Spleen (tissue), 13 donors: ENCODE measurements at places on chromosomes 1 and 21.

DNA sequence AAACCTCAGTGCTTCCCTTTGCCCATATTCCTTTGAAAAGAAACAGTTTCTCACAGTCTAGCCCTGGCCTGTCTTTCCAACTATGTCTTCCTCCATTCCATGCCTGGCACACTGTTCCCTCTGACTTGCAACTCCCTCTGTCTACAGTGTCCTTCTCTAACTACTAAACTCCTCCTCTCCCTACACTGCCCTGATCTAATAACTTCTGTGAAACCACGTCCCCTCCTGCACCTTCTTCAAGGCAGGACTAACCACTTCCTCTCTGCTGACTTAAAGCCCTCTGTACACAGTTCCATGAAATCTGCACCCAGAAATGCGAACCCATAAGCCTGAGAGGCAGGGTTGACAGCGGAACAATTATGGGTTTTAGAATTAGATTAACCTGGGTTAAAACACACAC, 62.2 kb upstream of the ATP1B1 start:
- DNase-seq, result no peak

DNA sequence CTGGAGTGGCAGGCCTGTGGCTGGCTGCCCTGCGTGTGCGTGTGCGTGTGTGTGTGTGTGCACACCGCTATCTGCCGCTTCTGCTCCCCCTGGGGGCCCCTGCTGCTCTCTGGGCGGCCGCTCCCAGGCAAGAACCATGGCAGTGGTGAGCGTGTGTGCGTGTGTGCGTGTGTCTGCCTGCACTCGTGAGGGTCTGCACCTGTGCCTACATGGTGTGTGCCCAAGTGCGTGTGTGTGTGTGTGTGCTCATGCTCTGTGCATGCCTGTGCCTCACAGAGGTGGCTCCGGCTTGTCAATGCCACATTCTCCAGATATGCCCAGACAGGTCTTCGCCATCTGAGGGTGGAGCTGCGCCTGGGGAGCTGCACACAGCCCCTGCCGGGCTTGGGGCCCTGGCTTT, 18.7 kb upstream of the PEX10 start:
- DNase-seq, result no peak

DNA sequence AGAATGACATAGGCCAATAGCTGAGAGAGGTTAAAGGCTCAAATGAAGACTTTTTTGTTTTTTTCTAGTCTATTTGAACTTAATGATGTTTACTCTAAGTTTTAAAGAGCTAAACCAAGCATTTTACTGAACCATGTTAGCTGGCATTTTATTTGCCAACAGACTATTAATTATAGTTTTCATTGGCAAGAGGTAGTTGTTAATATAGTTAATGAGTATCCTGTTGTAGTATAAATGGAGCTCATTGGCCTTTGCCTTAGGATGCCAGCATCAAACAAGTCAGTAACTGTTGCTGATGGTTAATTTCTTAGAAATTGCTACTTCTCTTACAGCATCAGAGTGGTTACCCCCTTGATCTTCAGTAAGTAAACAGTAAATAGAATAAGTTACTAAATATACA, 339.0 kb upstream of the B3GALT2 start:
- no peak for DNase-seq

DNA sequence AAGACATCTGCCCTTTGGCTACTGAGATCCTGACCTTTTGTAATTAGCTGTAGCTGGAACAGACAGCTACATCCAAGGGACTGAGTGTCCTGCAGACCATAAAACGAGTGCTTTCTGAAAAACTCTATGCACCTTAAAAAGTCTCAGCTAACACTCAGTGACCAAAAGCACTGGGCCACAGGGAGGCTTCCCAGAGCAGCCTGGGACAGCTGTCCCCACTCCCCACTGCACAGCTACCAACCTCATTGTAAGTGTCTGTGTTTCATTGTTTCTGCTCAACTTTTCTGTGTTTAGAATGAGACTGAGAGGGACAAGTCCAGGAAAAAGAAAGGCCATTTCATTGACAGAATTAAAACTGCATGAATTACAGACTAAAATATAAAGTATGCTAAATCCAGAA, 80.7 kb downstream of the SMYD2 start:
- no peak for DNase-seq

DNA sequence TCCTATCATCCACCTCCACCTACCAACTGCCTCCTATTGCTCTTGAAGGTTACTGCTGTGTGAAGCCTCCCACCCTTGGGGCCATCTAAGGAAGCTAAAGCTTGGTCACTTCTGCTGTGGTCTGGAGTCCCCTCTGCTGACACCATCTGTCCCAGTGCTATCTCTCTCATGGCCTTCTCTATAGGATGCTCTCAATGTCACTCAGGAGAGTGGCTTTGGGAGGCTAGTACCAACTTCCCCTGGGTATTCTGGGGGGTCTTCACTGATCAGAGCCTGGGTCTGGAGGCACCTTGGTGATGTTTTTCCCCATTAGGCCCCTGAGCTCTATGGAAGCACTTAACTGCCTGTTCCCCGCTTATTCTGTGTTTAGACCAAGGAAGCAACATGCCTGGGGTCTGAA, 12.3 kb upstream of the NCF2 start:
- DNase-seq, result no peak

DNA sequence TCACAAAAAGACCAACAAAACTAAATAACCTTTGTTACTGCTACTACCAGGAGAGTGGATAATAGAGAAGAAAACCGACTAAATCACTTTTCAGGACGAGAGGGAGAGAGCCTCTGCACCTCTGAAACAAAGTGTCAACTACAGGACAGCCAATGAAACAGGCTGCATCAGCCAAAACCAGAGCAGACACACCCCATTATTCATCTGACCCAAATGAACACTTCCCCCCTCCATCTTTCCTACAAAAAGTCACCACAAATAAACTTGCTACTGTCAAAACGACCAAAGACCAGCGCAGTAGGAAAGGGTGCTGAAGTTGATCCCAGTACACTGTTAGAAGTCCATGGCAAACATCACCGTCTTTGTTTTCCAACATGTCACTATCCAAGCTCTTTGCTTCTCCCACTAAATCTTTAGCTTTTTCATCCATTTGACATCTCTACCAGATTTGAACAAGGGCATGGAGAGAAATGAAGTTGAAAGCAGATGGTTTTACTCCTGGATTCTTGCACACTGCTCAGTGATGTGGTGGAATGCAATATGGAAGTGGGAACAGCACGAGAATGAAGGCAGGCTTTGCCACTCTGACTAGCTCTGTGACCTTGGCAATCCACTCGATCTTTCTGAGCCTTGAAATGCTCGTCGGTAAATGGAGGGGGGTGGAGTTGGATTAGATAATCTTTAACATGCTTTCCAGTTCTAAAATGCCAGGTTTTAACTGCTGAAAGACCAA, 20.5 kb downstream of the DSTYK start:
- no peak for DNase-seq

- no peak for DNase-seq
Observed at GRCh38 chr1:101360506-101360905, 123.7 kb downstream of the S1PR1 start.

DNA sequence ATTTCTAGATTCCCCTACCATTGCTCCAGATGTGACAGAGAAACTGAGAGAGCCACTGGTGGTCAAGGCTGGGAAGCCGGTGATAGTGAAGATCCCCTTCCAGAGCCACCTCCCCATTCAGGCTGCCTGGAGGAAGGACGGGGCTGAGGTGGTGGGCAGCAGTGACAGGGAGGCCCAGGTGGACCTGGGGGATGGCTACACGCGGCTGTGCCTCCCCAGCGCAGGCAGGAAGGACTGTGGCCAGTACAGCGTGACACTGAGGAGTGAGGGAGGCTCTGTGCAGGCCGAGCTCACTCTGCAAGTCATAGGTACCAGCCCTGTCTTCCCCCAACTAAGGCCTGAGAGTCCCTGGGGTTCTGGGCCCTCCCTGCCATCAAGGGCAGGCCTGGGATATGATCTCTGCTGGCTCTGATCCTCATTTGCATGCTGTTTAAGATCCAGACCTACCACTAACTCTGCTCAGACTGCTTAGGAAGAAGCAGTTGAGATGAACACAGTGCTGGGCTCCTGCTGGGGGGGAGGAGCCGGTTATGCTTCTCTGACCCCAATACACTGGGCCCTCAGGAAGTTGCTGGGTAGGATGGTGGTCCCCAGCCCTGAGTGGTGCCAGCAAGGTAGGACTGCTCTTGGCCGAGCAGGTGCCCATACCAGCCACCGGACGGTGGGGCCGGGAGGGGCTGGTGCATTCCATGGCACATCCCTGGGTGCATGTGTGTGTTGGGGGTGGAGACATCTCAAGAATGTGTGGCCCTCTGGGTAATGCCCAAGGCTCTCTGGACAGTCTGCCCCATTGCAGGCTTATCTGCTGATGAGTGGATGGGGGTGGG, 25.1 kb downstream of the IGFN1 start:
- peak; percentile 66 for DNase-seq

DNA sequence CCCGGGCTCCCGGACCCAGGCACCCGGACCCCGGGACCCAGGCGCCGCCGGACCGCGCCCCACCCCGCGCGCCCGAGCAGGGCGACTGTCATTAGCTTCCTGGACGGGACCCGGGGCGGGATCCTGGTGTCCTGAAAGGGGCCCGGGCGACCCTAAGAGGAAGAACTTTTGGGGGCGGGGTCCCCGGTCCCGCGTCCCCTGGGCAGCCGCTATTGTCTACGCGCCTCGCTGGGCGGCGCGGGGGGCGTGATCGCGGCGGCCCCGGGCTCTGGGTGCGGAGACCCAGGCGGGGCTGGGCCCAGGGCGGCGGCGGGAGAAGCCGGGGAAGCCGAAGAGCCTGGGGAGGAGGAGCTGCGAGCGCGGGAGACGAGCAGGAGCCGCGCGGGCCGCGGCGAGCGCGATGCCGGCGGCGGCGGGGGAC, 465 bp downstream of the HUNK start:
- peak; percentile 70 for DNase-seq

GRCh38 chr21:40714536-40714935, 132.4 kb downstream of the DSCAM start:
- no peak for DNase-seq

GRCh38 chr1:67390041-67390887, 39.9 kb downstream of the SERBP1 start:
- DNase-seq, result no peak

DNA sequence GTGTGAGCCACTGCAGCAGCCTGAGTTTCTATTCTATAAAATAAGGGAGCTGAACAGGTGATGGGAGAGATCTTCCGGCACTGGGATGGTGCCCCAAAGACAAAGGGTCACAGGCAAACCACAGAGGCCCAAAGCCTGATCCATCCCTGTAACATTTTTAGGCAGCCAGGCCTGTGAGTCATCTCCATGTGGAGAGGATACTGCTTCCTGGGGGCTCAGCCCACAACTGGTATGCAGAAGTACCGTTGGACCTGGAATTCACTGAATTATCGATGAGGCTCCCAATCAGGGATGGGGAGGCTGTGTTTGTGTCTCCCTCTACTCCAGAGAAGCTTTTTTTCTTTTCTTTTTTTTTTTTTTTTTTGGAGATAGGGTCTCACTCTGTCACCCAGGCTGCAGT, 48.8 kb upstream of the WASF2 start:
- DNase-seq, result no peak

DNA sequence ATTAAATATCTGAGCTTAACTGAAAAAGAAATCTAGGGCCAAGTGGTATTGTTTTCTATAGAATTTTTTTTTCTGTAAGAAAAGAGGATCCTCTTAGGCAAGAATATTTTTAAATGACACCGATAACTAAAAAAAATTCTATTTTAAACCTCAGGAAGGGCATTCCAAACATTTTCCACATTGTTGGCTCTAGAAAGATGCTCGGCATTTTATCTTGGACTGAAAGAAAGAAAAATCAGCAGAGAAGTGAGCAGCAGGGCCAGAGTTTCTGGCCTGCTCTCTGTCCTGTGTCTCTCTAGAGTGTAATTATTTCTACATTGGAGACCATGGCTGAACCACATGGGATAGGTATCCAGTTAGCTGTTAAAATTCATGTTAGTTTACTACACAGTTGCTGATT, 192.5 kb upstream of the GREM2 start:
- DNase-seq, result no peak

DNA sequence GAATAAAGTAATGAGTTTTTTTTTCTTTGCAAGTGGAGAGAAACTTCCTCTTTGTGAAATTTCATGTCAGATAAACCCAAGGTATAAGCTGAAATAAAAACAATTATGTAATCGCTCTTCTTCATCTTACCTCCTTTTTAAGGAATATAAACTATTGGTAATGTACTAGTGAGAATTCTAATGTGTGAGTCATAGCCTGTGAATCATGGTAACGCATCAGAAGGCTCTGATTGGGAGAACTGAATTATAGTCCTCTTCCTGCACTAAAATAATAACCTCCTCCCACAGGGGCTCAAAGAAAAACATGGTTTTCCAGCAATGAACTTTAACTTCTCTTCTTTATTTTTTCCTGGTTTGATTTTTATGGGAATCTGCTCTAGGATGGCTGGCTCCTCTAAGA, 57.1 kb upstream of the COX20 start:
- DNase-seq, result no peak
